ENCODE measurements at places on chromosomes 11 and 22. TPM values are rescaled to one million over a fixed set of nuclear protein-coding genes. Genes with fewer than 3 reads are reported as not detected.

DNA sequence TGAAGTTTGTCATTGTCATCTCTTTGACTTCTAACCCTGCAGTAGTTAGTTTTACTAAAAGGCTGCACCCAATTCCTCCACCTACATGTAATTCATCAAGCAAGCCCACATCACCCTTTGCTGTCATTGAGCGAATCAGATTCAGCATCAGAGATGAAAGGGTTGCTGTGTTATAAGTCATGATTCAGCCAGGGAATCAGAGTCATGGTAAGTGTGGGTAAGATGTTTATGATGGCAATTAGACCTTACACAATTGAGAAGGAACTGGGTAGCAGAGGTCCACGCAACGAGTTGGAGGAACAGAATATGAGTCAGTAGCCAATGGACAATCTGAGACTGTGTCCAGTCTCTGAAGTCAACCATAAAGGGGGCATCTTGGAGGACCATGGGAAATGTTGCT lies 162.8 kb upstream of the SNX19 start:
- DNase-seq: no peak

GRCh38 chr11:130634961-130635473 lies 186.6 kb downstream of the ADAMTS15 start:
- peak; percentile 47 for DNase-seq

GRCh38 chr11:117271208-117271607 lies 19.9 kb upstream of the BACE1-AS start:
- DNase-seq: no peak

- no peak for DNase-seq
These were observed 5.5 kb downstream of the CYP2R1 start for GRCh38 chr11:14886513-14886912.

IGLL1 gene
- not detected for total RNA-seq

DNA sequence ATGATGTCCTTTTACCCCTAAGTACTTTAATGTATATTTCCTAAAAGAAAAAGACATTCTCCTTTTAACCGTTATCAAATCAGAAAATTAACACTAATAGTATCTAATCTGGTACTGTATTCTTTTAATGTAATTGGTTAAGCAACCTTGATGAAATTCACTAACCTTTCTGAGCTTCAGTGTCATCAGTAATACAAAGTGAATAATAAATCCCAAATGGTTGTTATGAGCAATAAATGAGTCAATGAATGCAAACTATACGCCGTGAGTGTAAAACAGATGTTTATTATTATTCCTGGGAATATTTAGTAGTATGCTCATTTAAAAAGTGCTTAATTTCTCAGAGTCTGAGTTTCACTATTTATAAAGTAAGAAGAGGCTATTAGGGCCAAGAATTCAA lies 21.5 kb downstream of the UEVLD start:
- no peak for DNase-seq

DNA sequence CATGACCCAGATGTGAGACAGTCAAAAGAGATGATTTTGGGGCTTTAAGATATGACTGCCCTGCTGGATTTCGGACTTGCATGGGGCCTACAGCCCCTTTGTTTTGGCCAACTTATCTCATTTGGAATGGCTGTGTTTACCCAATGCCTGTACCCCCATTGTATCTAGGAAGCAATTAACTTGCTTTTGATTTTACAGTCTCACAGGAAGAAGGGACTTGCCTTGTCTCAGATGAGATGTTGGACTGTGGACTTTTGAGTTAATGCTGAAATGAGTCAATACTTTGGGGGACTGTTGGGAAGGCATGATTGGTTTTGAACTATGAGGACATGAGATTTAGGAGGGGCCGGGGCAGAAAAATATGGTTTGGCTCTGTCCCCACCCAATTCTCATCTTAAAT lies 88.4 kb downstream of the RSF1 start:
- no peak for DNase-seq

DNA sequence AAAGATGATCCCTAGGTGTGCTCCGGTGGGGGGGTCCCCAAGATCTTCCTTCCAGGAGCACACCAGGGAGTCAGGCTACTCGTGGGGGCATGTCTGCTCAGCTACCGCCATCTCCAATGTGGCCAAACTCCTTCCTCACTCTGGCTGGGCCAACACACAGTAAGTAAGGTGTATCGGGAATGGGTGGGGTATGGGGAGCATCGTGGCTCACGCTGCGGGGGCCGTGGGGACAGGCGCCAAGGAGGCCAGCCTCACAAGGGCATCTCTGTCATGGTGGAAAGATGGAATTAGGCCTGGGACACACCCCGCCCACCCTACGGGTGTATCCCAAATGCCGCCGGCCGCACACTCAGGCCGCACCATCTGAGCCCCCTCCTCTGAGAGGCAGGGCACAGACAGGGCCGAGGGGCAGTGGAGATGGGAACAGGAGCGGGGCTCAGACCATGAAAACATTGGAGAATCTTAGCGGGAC lies 8.3 kb downstream of the IGF2 start:
- DNase-seq: peak; percentile 8

- no peak for DNase-seq
These were observed 472.6 kb downstream of the NELL1 start for GRCh38 chr11:21142007-21142406.

GRCh38 chr11:133082453-133082781 lies 449.9 kb downstream of the OPCML start:
- no peak for DNase-seq
